ENCODE measurements at places on chromosomes 1 and 21.
A peak's percentile ranks its signal among the peaks of the same experiment; 100 is the strongest.

DNA sequence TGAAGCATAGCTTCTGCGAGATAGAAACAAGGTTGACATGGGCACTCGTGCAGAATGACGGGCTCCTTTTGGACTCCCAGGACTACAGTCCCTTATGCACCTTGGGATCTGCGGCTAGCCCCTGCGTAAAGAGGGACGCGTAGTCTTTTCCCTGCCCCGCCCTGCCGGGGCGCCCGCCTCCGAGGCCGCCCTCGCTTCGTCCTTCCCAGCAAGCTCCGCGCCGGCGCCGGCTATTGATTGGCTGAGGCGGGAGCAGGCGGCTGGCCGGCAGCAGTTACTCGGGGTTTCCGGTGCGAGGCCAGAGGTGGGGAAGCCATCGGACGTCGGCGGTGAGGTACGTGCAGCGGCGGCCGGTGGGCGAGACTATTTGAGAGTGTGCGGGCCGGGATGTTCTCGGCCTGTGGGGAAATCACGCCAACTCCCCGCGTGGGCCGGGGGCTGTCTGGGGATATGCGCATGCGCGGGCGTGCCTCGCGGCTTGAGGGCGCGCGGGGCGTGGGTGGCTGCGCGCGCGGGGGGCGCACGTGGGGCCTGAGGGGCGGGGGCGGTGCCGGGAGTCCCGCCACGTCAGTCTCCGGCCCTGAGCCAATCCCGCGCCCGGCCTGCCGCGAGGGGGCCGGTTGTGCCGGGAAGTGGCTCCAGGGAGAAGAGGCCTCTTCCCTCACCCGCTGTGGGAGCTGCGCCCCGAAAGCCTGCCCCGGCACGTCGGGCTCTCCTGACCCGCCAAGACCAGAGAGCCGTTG lies at the start of gene TXLNA:
Gene TXLNA (plus strand): TSS at position 233 of the 743 bp plus-strand sequence. CDS start 671 bp downstream, outside the sequence.
- peak; percentile 98 for DNase-seq

DNA sequence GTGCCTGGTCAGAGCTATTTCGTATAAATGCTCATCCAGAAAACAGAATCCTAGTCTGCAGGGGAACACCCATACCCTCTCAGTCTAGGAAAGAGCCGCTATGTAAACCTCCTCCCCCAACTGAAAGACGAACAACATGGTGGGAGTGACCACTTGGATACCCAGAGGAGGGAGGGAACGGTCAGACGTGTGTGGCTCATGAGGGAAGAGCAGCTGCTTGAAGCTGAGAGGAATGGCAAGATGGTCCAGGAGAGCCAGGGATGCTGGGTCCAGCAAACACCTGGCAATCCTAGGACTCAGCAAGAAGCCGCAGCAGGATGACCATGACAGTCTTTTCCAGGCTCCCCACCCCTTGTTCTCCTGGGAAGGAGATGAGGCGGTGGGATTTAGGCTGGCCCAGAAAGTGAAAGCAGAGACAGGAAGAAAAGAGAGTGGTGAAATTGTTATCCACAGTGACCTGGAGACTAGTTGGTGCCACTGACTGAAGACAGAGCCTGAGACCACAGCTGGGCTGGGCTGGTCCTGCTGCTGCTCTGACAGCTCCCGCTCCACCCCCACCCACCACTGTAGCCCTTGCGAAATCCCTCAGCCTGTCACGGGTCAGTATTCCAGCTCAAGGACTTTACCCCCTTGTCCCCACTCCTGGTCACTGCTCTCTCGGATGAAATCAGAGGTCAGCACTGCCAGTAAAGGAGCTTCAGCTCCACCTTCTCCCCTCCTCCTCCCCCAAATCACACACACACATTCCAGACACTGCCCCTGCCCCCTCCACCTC lies 3.6 kb downstream of the CERS2 start:
- DNase-seq, result no peak

GRCh38 chr1:111768023-111768422 lies 12.3 kb downstream of the DDX20 start:
- no peak for DNase-seq

DNA sequence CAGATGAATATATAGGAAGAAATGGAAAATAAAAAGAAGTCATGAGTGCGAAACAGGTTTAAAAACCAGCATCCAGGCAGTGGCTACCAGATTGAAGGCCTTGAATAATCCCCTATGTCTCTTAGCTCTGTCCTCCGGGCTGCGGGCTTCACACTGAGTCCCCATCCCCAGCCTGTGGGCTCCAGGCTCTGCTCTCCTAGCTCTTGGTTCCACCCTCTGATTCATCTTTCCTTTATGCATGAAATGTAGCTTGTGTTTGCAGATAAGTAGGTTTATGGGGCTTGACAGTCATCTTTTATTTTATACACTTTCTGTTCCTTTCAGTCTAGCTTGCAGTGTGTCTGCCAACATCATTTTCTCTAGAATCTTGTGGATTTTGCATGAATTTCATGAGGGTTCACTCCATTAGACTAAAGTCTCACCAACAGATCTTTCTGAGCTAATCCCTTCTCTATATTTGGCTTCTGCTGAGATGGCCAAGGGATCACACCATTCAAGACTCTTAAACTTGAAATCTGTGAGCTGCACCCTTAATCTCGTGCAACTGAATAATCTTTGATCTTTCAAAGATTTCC lies 174.5 kb downstream of the PLPPR4 start:
- no peak for DNase-seq

DNA sequence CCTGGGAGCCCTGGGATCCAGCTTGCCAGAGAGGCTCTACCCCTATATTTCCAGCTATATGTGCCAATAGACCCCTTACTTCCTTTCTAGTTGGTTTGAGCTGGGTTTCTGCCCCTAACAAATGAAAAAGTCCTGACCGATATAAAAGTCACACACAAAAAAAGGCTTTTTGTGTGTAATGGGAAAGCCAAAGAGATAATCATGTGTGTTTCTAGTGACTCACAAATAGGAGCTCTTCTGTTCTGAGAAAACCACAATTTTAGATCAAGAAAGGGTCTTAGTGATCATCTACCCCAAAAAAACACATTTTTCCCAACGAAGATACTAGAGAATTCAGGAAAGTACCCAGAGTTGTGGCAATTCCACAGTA lies 23.0 kb upstream of the PLEKHA6 start:
- no peak for DNase-seq

Data from GM13976 (cell line).